ENCODE measurements at places on chromosomes 16 and 17.

DNA sequence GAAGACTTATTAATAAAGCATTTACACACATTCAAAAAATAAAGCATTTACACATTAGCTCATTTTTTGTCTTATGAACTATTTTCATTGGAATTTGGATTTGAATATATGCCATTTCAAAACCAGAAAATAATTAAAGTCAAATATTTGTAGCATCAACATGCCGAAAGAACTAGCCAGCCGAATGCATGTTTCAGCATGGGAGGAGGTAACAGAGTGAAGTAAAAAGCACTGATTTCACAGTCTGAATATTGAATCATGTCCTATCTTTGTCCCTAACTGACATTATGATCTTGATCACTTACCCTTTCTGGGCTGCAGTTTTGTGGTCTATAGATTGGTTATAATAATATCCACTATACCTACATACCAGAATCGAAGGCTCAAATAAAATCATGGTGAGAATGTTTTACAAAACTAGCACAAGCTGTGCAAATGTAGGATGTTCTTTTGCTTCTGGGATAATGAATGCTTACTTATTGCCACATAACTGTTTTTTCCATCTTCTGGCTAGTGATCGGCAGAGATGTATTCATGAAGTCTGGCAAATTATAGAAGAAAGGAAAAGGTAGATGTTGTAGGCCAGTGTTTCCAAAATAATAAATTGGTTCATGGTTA is 84.7 kb downstream of the TUBD1 start:
- DNase-seq = no peak

DNA sequence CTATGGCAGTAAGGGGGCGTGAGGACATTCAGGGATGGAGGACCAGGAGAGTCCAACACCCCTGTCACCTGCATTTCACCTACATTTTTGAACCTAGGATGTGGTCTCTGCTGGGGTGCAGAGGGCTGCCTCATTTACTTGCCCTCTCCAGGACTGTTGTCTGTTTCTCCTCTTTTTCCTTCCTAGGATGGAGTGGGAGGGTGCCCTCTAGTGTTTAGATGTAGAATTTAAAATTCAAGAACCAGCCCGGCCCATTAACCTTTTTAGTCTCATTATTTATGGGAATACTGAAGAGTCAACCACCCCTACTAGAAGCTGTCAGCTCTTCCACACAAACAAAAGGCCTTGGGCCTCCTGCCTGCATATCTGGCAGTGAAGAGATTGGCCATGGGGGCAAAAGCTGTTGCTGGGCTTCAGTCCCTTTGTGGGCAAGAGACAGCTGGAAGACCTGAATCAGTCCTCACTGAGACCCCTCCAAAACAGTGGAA is 2.5 kb upstream of the STARD3 start:
- DNase-seq = peak; percentile 72

GRCh38 chr16:4288148-4288921 is 15.5 kb upstream of the TFAP4 start:
- DNase-seq = peak; percentile 88

- DNase-seq = peak; percentile 88
Observed at GRCh38 chr17:3890082-3890877, 2.6 kb downstream of the CAMKK1 start.

DNA sequence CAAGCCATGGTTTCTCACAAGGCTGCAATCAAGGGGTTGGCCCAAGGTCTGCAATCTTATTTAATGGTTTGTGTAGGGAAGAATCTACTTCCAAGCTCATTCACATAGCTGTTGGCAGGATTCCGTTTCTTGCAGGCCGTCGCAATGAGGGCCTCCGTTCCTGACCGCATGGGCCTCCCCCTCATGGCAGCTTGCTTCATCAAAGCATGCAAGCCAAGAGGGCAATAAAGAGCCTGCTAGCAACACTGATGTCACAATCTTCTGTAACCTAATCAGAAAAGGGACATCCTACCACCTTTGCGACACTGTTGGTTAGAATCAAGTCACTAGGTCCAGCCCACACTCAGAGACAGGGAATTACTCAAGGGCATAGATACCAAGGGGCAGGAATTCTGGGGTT is 95.5 kb downstream of the CCT6B start:
- DNase-seq = no peak

- no peak for DNase-seq
Observed at GRCh38 chr17:31584438-31585279, 193.2 kb downstream of the RAB11FIP4 start.

DNA sequence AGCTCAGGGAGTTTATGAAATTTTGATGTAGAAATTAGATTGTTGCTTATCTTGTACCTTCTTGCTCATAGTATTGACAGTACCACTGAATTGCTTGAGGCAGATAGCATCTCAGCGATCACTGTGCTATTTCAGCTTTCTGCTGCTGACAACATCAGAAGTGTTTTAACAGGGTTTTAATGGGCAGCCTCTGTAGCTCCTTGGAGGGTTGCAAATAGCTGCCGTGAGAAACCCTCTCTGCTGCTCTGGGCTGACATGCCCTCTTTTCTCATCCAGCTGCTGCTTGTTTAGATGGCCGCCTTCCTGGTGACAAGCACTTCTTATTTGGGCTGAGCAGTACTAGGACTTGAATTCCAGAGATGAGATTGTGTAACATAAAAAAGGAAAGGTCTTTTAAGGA is 180.2 kb upstream of the TBX2 start:
- DNase-seq = no peak

GRCh38 chr16:54587176-54587515 is 300.6 kb upstream of the IRX3 start:
- DNase-seq = no peak

DNA sequence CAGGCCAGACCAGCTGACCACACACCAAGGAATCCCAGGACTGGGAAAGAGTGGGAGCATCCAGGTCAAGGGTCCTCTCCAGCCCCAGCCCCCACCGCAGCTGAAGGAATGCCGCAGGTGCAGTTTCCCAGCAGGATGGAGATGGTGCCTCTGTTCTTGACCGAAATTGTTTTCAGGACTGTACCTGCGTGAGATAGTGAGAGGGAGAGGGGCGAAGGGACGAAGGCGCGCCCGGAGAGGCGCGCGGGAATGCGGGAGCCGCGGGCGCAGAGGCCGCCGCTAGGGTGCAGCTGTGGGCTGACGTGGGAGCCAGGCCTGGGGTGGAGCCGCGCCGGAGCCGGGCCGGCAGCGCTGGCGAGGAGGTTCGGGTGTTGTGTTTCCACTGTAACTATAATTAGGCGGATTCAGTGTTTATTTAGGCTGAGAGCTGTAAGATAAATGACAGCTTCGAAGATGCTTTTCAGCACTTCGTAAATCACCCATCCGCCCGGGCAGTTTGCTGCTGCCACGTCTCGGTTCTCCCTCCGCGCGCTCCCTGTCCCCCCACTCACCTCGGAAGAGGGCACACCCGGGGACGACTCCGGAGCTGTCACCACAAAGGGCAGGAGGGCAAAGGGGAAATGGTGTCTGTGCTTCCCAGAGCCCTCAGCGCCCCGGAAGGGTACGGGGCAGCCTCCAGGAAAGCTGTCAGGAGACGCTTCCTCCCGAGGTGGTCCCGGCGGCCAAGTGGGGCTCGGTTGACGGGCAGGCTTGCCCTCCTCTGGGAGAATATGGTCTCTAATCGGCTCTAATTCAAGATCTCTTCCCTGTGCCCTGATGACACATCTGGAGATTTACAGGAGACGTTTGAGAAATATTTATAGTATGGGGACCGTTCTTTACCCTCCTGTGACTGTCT is 38.2 kb downstream of the HOXB1 start:
- DNase-seq = peak; percentile 39

DNA sequence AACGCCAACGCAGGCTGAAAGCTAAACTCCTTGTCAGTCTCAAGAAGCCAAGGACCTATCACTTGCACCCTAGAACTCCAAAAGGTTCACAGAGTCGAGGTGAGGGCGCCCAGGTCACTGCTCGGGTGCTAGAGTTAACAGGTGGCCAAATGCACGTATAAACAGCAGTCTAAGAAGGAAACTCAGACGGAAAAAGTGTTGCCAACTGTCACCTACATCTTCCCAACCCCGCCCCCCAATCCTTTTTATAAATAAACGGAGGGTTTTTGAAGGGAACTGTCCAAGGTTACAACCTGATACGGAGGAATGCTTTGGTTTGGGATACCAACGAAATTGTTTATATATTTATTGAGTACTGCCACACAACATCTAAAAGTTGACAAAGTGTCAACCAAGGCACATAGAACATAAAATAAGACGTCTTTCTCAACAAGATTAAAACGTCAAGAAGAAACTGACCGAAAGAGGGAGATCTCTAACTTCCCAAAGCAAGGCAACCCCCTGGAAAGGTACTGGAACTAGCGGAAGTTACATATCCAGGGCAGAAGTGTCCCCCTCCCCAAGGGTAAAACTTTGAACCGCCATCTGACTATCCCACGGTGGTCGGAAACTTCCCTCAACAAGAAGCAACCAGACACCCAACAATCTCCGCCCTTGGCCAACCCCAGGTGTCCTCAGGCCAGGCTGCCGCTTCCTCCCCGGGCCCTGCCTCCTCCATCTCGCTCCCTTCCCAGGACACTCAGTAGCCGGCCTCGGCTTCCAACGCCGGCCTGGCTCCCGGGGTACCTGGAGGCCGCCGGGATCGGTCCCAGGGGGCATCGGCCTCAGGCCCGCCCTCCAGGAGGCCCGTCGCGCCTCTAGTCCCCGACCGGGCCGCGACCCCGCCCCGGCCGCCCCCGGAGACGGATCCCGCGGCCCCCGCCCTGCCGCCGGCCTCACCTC is 982 bp downstream of the SPAG9 start:
- peak; percentile 68 for DNase-seq

- no peak for DNase-seq
Observed at GRCh38 chr17:17877529-17878358, 41.0 kb upstream of the SREBF1 start.

DNA sequence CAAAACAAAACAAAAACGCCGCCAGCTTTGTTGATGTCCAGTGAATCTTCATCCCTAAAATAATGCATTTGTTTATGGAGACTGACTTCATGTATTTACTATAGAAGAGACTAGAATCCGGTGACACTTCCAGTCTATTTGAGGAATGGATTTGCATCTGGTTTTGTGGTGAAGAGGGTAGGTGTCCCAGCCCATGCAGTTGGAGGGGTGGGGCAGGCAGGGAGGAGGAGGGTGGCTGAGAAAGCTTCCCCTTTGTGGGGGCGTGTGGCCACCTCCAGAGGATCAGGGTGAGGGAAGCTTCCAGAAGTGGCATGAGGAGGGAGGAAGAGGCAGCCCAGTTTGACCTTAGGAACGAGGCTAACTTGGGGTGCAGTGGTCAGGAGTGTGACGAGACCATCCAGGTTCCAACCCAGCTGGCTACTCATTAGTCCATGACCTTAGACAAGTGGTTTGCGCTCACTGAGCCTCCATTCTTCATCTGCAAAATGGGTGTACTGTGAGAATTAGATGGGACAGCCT is 69.5 kb downstream of the CMIP start:
- no peak for DNase-seq

DNA sequence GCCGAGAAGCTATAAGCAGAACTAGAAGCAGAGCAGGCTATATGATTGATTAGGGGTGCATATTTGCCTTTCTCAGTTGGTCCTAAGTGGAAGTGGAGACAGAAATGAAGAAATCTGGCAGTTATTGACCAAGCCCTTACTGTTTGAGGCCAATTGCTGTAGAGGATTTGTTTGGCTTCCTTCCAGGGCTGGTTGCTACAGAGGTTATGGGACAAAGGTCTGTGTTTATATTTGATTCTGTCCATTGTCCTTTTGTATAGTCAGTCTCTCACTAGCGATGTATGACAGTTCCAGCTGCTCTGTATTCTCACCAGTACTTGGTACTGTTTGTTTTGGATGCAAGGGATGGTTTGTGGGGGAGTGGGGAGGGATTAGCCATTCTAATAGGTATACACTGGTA is 7.3 kb upstream of the ALOX15 start:
- no peak for DNase-seq

DNA sequence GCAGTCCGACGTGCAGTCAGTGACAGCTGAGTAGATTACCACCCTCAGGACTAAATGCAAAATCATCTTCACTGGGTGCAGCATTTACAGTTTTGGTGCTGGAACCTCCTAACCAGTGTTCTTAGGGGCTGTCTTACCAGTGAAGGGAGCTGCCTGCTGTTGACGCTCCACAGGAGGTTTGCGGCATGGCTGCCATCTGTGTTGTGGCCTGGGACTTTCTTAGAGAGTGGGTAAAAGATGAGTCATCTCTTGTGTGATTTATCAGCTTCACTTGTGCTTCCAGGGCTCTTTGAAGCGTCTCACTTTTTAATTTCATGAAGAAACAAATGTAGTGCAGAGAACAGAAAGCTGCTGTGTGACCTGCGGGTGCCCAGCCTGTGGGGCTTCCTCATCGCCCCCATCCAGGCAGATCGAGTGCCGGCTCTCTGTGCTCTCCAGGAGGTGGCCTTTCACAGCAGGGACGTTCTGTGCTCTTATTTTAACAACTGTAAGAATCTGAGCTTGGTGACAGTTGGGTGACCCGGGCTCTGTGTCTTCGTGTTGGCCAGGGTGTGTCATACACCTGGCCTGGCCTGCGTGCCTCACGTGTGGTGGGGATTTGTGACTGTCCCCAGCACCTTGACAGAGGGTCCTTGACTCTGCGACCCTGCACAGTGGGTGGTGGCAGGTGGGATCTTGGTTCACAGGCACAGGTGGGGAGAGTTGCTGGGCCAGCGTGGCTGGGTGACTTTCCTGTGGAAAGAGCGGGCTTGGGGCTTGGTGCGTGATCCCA is 24.3 kb upstream of the ZNF750 start:
- no peak for DNase-seq

- DNase-seq = peak; percentile 62
Observed at GRCh38 chr17:39270923-39271322, 45.2 kb upstream of the STAC2 start.

- DNase-seq = no peak
Observed at GRCh38 chr17:40462343-40463121, 19.3 kb downstream of the IGFBP4 start.

- no peak for DNase-seq
Observed at GRCh38 chr17:74083321-74083720, 120.2 kb upstream of the RPL38 start.

GRCh38 chr17:72004011-72004427 is 116.8 kb upstream of the SOX9 start:
- no peak for DNase-seq

DNA sequence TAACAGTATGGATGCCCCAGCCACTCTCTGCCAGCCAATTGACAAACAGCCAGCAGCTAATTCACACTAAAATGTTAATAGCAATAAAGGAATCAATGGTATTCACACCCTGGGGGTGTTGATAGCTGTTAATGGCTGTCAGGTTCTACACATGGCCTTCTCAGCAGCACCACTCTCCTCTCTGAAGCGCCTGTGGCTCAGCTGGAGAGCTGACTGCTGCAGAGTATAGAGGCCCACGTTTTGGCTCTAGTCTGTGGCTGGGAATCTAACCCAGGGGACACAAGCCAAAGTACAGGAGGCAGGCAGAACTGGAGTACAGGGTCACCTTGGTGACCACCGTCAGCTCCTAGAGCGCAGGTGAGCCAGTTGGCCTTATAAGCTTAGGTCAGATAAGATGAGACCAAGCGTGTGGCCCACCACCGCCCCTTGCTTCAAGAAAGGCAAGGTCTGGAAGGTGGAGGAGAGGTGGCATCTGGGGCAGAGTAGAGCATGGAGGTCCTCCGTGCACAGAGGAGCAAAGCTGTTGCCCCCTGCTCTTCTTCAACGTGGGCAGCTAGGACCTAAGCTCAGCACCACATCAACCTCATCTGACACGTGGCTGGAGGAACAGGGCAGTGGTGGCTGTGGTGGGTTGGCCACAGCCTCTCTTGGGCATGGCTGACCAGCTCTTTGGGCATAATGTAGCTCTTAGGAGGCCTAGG is 25.4 kb downstream of the CCR7 start:
- DNase-seq = no peak

Measured in RKO (cell line).